ENCODE measurements at places on chromosomes 3 and 15.
A peak's percentile ranks its signal among the peaks of the same experiment; 100 is the strongest.

DNA sequence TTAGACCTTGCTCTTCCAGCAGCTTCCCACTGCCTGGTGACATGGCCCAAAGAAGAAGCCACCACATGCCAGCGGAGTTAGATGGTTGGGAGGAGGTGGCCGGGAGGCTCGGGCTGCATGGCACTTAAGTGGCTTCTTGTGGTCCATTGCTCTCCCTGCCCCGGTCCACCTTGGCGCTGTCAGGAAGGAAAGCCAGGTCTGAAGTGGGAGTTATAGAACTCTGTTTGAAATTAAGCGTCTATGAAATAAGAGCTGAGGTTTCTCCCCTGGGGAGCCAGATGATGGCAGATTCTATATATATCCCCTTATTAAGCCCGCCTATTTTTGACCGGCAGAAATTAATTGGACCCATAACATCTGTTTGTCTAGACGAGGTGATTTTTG, 61.2 kb downstream of the ITGA11 start:
- peak; percentile 87 for DNase-seq

- no peak for DNase-seq
Measured at GRCh38 chr15:63045465-63045840, 2.9 kb downstream of the TPM1 start.

DNA sequence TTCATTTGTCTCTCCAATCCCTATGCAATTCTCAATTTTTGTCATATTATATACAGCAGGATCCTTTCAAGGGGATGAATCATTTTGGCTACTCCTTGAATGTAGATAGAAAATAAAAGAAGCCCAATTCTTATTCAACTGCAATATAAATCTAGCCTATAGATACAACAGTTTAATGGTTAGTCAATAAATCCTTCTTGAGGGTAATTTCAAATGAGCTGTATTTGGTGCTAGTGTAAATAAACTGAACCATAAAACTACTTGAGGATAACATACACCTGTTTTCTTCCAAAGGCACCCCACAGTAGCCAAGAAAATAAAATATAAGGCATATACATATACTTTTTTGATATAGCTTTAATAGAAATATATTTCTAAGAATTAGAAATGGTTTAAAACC, 830.3 kb downstream of the ROBO1 start:
- DNase-seq, result no peak

GRCh38 chr15:73341886-73342600, 26.7 kb downstream of the HCN4 start:
- no peak for DNase-seq

DNA sequence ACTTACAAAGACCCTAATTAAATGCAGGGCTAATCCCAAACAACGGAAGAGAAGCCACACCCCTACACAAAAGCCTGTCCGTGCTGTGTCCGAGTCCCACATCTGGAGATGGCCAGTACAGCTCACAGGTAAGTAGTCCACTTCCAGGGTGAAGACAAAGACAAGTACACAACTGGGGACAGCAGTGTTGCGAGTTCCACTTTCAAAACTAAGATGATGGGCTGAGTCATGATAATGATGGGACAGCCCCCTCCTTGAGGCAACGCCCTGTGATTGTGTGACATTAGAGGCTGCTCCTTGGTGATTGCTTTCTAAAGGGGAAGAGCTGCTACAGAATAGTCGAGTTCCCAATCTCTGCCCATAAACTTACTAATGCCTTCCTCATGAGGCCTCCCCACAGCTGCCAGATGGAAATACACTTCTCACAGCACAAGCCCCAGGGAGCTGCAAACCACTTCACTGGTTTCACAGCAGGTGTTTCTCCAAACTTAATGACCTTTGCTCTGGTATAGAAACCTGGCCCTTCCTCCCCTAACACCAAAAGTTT, 27.6 kb downstream of the RFT1 start:
- no peak for DNase-seq

DNA sequence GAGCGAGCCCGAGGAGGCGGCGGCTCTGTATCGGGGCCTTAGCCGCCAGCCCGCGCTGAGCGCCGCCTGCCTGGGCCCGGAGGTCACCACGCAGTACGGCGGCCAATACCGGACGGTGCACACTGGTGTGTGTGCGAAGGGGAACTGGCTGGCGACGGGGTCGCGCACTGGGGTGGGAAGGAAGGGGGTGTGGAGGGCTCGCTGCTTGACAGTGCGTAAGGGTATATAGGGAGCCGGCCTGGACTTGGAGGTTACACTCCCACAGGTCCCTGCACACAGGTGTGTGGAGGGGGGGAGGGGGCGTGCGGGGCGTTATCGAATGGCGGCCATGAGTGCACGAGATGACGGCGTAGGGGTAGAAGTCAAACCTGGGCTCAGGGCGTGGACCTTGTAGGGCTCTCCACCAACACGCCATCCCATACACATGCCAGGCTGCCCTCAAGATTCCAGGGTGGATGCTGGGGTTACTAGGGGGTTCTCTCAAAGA, 389 bp downstream of the APEH start:
- no peak for DNase-seq

DNA sequence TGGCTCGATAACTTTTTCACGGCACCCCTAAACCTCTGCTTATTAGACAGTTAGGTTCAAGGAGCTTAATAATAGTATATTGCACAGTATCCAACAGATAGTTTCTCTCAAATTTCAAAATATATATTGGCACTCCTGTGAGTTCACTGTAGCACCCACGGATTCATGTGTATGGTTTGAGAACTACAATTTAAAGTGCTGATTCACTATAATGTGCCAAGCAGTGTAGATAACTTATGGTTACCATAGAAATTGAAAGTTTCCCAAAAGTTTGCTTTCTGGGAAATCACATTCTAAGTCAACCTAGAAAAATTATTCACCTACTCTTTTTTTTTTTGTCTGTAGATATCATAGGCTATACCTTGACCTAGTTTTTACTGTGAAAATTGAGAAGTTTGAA, 86.6 kb downstream of the GAP43 start:
- no peak for DNase-seq

DNA sequence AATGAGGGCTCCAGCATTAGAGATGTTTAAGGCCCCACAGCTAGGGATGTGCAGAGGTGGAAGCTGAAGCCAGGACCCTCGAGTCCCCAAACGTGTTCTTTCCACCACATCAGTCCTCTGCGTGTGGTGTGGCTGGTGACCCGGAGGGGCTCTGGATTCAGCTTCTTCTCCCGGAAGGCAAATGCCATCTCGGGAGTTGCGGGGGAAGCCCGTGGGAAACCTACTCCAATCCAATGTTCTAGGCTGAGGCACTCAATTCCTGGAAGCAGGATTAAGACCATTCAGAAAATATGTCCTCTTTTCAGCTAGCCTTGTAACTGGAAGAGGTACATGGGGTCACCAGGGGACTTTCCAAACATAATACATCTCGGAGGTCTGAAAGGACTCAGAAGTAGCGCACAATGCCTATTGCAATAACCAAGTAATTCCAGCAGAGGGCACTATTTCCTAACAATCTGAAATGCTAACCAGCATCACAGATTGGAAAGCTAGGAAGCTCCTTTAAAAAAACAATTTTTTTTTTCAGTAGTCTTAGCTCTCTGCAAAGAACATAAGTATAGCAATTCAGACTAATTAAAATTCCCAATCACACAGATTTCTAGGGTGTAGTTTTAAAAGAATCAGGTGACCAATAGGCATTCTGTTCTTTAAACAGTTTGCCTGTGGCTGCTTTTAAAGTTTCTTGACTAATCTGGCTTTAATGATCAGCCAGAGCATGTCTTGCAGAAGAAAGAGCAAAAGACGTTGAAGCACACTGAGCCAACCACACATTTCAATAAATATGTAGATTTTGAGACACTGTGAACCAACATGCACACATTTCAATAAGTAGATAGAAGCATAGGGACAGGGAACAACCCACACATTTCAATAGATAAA, 36.1 kb downstream of the BNC1 start:
- DNase-seq, result no peak

- DNase-seq, result peak; percentile 88
Measured at GRCh38 chr15:27495963-27496459, 525.0 kb downstream of the GABRG3 start.

DNA sequence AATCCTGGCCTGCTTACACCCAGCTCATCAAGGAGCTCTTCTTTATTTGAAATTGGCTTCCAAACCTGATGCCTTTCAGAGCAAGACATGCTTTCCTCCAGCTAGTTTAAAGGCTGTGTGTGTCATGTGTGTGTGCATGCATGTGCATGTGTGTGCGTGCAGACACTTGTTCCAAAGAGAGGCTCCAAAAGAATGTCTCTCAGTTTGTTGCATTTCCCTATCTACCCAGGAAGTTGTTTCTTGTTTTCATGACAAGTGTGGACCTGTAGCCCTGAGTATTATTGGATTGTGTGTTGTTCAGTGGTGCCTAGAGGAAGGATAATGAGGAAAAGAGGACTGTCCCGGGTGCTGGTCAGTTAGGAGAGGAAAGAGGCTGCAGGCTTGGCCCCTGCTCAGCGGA, 240.0 kb downstream of the THSD4 start:
- no peak for DNase-seq

- DNase-seq, result no peak
Measured at GRCh38 chr3:177948716-177949425, 587.4 kb upstream of the KCNMB2 start.

DNA sequence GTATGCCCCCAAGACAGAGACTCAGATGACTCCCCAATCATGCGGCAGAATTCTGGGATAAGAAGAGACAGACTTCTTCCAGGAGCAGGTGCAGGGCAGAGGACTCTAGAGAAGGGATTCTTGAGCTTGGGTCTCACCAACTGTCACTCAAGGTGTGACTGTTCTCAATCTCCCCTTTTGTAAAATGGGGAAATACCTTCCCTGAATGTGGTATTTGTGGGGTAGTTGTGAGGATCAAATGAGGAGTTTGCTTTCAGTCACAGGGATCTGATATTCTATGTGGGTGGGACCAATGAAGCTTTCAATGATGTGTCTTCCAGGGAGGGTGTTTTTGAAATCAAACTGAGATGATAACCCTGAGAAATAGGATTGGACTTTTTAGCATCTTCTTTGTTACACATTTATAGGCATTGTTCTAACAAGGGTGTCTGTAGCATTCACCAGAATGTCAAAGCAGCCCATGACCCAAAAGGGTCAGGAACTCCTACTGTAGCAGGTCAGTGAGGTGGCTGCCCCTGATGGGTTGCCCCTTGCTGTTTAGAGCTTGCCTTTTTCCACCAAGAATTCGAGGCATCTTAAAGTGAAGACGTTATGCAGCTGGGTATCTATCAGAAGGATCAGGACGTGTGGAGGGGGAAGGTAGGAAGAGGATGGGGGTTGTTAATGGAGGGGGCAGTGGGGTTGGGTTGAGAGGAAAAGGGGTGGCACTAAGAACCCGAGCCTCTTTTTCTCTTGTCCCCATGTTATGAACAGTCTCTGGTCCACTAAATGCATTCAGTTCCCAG, 28.8 kb downstream of the UMPS start:
- DNase-seq, result no peak

GRCh38 chr3:13214847-13215472, 141.7 kb upstream of the IQSEC1 start:
- peak; percentile 83 for DNase-seq

- DNase-seq, result no peak
Measured at GRCh38 chr3:150921209-150921608, 16.0 kb upstream of the MINDY4B start.

GRCh38 chr3:27677565-27677964, 44.6 kb downstream of the EOMES start:
- DNase-seq, result no peak

DNA sequence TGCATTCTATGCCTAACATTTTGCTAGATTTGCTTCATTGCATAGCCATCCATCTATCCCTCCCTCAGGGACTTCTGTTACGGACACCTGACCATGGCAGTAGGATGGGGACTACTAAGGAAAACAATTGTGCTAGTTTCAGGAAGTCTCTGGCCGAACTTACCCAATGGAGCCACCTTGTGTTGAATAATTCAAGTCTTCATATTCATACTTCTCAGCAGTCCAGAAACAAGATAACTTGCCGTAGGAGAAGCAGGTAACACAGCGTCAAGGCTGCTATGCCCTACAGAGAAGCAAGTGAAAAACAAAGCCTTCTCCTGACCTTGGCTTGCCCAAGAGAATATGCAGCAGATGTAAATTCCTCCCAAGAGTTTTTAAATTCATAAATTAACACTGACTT, 685.3 kb downstream of the GRM7 start:
- no peak for DNase-seq

DNA sequence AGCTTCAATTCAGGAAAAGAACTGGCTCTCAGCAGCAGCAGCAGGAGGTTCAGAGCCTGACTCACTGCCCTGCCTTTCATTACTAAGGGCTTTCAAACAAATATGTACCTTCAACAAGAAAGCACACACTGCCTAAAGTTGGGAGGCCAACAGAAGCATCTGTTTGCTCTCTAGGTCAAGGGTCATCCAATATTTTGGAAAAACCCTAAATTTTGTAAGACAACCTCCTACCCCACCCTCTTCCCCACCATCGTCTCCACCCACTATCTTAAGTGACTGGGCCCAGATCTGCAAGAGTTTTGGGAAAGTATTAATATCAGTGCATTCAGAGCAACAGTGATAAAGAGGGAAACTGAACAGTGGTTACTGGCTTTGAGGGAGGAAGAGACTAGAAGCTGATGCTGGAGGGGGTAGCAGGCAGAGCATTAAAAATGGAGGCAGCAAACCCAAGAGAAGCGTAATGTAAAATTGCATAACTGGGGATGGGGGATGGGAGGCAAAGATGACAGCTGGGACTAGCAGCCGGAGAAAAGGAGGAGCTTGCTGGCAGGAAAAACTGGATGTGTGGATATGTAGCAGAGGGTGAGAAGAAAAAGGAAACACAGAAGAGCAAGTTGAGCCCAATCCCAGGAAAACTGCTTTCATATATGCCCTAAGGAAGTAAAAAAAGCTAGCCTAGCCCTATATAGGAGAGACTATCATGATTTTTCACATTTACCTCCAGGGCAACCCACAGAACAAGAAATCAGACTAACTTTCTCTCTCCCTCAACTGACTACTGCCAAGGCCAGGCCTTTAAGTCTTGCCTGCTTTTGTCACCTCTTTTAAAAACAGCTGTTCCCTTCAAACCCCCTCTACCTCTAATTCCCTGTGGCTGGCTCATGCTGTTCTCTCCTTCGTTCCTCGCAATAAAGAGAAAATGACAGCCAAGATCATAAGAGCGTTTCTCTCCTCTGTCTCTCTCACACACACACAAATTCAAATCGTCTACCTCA, 31.4 kb downstream of the NPTN start:
- DNase-seq, result peak; percentile 50

DNA sequence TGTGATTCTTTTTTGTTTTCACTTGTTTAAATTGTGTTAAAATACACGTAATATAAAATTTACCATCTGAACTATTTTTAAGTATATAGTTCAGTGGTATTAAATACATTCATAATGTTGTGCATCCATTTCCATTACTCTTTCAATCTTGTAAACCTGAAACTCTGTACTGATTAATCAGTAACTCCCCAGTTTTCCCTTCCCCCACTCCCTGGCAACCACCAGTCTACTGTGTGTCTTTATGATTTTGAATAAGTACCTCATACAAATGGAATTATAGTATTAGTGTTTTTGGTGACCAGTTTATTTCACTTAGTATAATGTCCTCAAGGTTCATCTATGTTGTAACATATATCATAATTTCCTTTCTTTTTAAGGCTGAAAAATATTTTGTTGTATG, 59.3 kb downstream of the GLCE start:
- no peak for DNase-seq

DNA sequence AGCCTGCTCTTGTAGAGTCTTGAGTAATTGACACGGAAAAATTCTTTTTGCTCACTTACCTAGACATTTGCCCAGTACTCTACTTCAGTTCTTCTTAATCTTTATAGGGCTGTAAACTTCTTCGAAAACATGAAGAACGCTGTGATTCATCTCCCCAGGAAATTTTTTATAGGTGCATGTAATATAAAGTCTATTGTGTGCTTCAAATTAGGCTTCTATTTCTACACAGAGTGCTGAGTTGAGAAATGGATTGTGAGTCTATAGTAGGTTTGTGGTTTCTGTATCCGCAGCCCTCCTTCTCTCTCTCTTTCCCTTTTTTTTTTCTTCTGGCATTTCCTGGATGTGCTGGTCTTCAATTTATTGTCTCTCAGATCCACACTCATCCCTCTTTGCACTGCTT, 183.3 kb upstream of the DCBLD2 start:
- no peak for DNase-seq

All from DMS 273 treated with DMSO at 0.1 percent for 48 hours (cell line).